ENCODE measurements at places on chromosomes 1 and 21. TPM values are rescaled to one million over a fixed set of nuclear protein-coding genes. Genes with fewer than 3 reads are reported as not detected.

DNA sequence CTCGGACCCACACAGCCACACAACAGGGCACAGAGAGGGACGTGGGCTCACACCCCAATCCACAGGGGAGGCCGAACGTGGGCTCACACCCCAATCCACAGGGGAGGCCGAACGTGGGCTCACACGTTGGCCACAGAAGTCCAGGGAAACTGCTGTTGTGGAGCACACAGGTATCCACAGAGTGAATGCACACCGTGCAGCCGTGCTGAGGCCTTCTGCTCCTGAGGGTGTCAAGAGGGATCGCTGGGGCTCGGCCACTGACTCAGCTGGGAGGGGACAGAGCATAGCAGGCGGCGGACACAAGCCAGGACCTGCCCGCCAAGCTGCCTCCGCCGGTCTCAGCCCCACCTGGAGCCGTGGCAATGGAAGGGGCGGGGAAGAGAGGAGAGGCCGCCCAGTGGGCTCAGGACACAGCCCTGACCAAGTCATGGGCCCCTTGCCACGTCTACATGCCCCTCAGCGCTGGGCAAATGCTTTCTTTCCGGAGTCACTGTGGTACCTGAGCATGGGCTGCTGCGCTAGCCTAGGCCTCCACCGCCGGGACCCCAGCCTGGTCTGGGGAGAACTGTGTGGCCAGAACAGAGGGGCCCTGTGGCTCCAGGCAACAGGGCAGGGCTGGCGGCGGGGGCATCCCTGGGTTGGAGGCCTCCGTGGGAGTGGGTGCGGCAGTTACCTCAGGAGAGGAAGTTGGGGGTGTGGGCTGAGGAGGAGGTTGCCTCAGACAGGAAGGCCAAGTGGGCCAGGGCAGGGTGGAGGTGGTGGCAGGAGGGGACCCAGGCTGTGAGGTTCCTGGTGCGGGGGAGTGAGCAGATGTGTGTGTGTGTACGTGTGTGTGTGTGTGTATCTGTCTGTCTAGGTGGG lies 1.2 kb downstream of the SYTL1 start:
- H3K27ac ChIP-seq = peak overlapping the region; percentile 80
- H3K36me3 ChIP-seq = peaks cover 15% of the 10 kb centered on the region
- peak overlapping the region; percentile 94 for H3K4me3 ChIP-seq

DNA sequence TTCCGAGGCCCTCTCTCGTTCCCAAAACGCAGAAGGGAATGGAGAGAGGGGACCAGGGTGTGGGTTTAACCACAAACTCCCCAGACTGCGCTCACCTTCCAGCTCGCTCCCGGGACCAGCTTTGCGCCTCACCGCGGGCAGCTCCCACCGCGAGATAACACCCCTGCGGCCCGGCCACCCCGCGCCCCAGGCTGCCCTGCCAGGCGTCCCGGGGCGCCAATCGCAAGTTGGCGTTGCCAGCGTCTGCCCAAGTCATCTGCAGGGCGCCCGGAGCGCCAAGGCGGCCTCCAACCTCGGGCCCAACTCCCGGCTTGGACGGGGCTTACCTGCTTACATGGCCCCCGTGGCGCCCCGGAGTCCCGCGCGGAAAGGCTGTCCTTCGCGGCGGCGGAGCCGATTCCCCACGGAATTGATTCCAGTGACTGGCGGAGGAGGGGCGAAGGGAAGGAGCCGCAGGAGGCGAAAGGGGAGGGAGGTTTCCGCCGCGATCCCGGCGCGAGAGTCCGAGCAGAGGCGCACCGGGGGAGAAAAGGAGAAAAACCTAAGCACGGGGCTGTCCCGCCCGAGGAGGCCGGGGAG lies 456 bp downstream of the PTPN14 start:
- H3K27ac ChIP-seq = no peak overlapping the region
- no peak for DNase-seq
- no peak overlapping the region for H3K4me3 ChIP-seq
- peaks cover 5% of the 10 kb centered on the region for H3K27me3 ChIP-seq
- H3K36me3 ChIP-seq = no peaks in the 10 kb centered on the region

DNA sequence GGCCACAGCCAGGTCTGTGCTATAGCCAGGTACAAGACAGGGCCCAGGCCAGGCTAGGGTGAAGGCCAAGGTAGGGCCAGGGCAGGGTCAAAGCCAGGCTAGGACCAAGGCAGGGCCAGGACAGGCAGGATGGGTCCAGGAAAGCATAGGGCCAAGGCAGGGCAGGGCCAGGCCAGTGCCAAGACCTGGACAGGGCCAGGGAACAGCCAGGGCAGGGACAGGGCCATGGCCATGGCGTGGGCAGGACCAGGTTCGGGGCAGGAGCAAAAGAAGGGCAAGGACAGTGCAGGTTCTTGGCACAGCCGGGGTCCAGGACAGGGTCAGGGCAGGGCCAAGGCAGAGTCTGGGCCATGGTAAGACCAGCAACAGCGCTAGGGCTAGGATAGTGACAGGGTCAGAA lies 153.4 kb downstream of the LIPI start:
- no peak overlapping the region for H3K4me3 ChIP-seq
- H3K4me1 ChIP-seq = no peaks in the 10 kb centered on the region
- no peaks in the 10 kb centered on the region for H3K36me3 ChIP-seq
- no peaks in the 10 kb centered on the region for H3K27me3 ChIP-seq
- no peak for DNase-seq
- no peak overlapping the region for H3K27ac ChIP-seq

- H3K4me1 ChIP-seq = no peaks in the 10 kb centered on the region
- no peak overlapping the region for H3K27ac ChIP-seq
- DNase-seq = no peak
- no peak overlapping the region for H3K4me3 ChIP-seq
- no peaks in the 10 kb centered on the region for H3K36me3 ChIP-seq
- H3K27me3 ChIP-seq = no peaks in the 10 kb centered on the region
These were observed 25.6 kb downstream of the CRCT1 start for GRCh38 chr1:152539901-152540300.

DNA sequence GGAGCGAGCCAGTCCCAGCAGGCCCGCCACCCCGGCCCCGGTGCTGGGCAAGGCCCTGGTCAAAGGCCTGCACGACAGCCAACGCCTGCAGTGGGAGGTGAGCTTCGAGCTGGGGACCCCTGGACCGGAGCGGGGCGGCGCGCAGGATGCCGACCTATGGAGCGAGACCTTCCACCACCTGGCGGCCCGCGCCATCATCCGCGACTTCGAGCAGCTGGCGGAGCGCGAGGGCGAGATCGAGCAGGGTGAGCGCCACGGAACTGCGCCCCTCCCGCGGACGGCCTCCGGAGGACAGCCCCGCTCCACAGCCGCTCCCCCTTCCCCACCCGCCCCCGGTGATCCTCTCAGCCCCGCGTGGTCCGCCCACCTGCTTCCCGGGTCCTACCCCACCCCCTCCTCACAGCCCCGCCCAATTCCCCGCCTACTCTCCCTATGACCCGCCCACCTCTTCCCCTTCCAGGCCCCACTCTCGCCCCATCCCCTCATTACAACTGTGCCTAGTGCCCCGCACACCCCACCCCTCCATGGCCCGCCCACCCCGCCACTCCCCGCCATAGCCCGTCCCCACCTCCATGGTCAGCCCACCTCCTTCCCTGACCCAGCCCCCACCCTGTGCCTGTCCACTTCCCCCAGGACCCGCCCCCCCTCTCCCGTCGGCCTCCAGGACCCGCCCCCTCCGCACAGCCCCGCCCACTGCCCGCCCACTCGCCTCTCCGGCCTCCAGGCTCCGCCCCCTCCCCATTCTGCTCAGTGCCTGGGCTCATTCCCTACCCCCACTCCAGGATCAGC lies 52.7 kb downstream of the VWA5B1 start:
- H3K4me3 ChIP-seq = no peak overlapping the region
- no peaks in the 10 kb centered on the region for H3K4me1 ChIP-seq
- H3K27me3 ChIP-seq = no peaks in the 10 kb centered on the region
- H3K27ac ChIP-seq = no peak overlapping the region
- H3K36me3 ChIP-seq = no peaks in the 10 kb centered on the region
- no peak for DNase-seq

GRCh38 chr1:207918581-207918980 lies 7.7 kb upstream of the CD34 start:
- no peak overlapping the region for H3K4me3 ChIP-seq
- no peaks in the 10 kb centered on the region for H3K36me3 ChIP-seq
- no peak overlapping the region for H3K27ac ChIP-seq
- no peaks in the 10 kb centered on the region for H3K4me1 ChIP-seq

- no peak overlapping the region for H3K4me3 ChIP-seq
- H3K36me3 ChIP-seq = no peaks in the 10 kb centered on the region
- peaks cover 7% of the 10 kb centered on the region for H3K4me1 ChIP-seq
- no peak overlapping the region for H3K27ac ChIP-seq
- no peaks in the 10 kb centered on the region for H3K27me3 ChIP-seq
- DNase-seq = no peak
These were observed 24.3 kb downstream of the STYXL2 start for GRCh38 chr1:167118188-167118587.

DNA sequence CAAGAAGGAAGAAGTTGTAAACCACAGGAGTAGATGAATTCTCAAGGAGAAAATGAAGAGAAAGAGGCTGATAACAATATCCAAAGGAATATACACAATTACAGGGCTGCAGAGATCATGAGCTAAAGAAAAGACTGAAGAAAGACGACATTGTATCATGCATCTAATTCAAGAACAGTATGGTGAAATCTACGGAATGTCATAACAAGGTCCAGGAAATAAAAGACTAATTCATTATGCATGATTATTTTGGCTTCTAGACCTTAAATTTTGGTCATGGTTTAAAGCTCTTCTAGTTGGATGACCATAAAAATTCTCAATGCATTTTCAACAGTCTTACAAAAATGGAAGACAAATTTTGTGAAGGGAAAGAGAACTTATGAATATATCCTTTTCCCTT lies 71.7 kb downstream of the SH3GLB1 start:
- no peaks in the 10 kb centered on the region for H3K4me1 ChIP-seq
- H3K36me3 ChIP-seq = no peaks in the 10 kb centered on the region
- H3K27ac ChIP-seq = no peak overlapping the region
- no peaks in the 10 kb centered on the region for H3K27me3 ChIP-seq
- H3K4me3 ChIP-seq = no peak overlapping the region

GRCh38 chr1:182564406-182565004 lies 24.6 kb downstream of the RNASEL start:
- H3K4me3 ChIP-seq = no peak overlapping the region
- H3K27ac ChIP-seq = no peak overlapping the region
- no peaks in the 10 kb centered on the region for H3K4me1 ChIP-seq
- DNase-seq = no peak

GRCh38 chr21:21813289-21813688 lies 815.1 kb downstream of the NCAM2 start:
- DNase-seq = no peak
- no peaks in the 10 kb centered on the region for H3K27me3 ChIP-seq
- no peaks in the 10 kb centered on the region for H3K4me1 ChIP-seq
- H3K27ac ChIP-seq = no peak overlapping the region
- H3K36me3 ChIP-seq = no peaks in the 10 kb centered on the region
- H3K4me3 ChIP-seq = no peak overlapping the region

DNA sequence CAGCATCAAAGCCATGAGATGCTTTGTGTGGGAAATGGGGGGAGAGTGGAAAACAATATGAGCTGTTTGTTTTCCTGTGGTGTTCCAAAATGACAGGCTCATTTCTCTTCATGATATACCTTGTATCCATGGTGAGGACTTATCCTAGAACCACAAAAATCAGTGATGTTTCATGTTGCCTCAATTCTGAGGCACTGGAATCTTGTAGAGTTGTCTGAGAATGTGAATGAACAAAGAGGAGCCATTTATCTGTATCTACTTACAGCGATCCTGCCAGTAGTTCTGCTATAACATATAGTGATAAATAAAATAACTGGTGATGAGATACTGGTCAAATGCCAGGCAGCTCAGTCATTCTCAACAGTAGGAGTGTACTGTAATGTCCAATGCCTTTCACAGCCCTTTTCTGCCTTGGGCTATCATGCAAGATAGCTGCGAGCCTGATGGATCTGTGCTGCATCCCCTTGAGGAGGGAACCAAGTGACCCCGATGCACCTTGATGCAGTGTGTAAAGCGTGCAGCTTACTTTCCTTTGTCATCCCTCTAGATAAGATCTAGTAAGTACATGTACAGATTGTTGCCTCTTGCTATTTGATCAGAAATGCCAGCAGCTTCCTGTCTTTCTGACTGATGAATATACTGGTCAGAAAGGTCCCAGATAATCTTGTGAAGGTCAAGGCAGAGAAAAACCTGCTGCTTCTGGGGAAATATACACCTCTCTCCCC lies 52.8 kb downstream of the SLC44A3 start:
- no peaks in the 10 kb centered on the region for H3K36me3 ChIP-seq
- no peak overlapping the region for H3K27ac ChIP-seq
- DNase-seq = no peak
- H3K4me1 ChIP-seq = no peaks in the 10 kb centered on the region
- H3K4me3 ChIP-seq = no peak overlapping the region

GRCh38 chr1:35261412-35262120 lies 6.9 kb upstream of the ZMYM4 start:
- no peaks in the 10 kb centered on the region for H3K4me1 ChIP-seq
- H3K27me3 ChIP-seq = no peaks in the 10 kb centered on the region
- DNase-seq = no peak
- no peaks in the 10 kb centered on the region for H3K36me3 ChIP-seq

DNA sequence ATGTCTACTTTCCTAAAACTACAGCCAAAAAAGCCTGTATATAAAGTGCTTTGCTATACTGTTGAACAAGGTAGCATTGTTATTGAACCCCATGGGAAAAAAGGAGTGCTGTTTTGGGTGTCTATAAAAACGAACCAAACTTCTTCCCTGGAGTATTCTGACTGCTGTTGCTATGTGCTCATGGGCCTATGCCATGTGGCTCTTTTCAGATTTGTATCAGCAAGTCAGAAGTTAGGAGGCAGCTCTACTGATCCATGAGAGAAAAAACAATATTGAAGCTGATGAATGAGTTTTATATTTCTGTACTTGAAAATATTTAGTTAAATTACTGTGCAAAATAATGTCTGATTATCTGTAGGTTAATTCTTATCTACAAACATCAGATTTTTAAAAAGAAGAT lies 66.5 kb downstream of the ADGRL2 start:
- H3K27me3 ChIP-seq = no peaks in the 10 kb centered on the region
- H3K36me3 ChIP-seq = no peaks in the 10 kb centered on the region
- no peak overlapping the region for H3K27ac ChIP-seq
- DNase-seq = no peak

DNA sequence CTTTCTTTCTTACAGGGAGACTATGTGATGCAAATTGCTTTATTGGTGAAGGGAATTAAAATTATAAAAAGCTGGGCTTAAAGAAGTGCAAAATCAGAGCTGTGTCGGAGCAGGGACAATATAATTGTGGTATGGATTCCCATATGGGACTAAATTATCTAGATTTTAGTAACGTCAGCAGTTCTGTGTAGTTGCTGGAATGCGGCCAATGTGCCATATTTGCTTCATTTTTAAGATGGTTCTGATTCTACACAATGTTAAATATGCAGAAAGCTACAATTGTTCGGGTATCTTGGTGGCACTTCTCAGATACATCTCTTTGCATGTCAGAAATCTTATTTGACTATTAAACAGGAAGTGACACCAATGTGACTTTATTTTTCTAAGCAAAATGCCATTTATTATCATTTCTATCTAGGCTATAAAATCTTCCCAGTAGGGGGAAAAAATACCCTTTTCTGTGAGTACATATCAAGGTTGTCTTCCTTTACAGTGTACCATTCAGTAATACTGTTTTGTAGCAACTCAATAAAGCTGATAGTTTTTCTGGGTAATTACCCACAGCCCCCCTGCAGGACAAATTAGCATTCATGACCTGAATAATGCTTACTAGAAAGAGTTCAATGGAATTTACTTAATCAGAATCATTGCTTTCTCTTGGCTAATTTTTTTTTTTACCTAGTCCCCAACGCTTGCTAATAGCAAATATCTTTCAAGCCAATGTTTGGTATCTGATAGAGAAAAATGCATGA lies 288.3 kb upstream of the ADGRL2 start:
- no peak for DNase-seq
- H3K36me3 ChIP-seq = no peaks in the 10 kb centered on the region
- H3K4me1 ChIP-seq = no peaks in the 10 kb centered on the region

Gene HIVEP3
- 10.5 TPM for total RNA-seq

Gene PAPPA2
- total RNA-seq = not detected

Gene RPTN
- total RNA-seq = not detected

Gene FAM72B
- total RNA-seq = not detected

Gene LCE1D
- total RNA-seq = not detected

Gene COP1
- total RNA-seq = 44.6 TPM

Gene DAP3
- 126 TPM for total RNA-seq

Data from CD4-positive, alpha-beta memory T cell (primary cell).